ENCODE measurements at places on chromosomes 5 and 9. TPM values are rescaled to one million over a fixed set of nuclear protein-coding genes. Genes with fewer than 3 reads are reported as not detected.

DNA sequence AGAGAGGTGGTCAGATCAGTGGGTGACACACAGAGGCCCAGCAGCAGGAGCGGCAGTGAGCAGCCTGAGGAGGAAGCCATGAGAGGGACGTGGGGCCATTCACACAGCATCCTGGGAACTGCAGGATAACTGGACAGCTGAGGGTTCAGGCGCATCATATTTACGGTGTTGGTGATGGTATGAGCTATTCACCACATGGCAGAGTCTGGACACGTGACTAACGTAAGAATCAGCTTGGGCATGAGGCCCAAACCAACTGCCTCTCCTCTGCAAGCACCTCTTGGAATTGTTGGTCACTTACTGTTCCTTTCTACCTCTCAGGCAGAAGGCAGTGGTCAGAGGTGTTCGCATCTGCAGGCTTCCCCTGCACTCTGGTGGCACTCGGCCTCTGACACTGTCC lies 141.1 kb downstream of the ENTREP1 start:
- no peak for DNase-seq

- no peak for DNase-seq
Measured at GRCh38 chr9:136723362-136723976, 11.1 kb downstream of the DIPK1B start.

- no peak for DNase-seq
Measured at GRCh38 chr5:146744068-146744745, 134.3 kb downstream of the PPP2R2B start.

Gene SH3PXD2B
- 9.4 TPM for total RNA-seq
